Chondrocyte (in vitro differentiated cells): ENCODE measurements at places on chromosomes 4 and X. TPM values are rescaled to one million over a fixed set of nuclear protein-coding genes. Genes with fewer than 3 reads are reported as not detected.

Gene TLR2
- 1.0 to 1.9 TPM (median 1.7 TPM) in 3 replicates for total RNA-seq

Gene CT45A7
- not detected in 3 replicates for total RNA-seq

Gene TAF7L
- 0.21 to 0.39 TPM (median 0.30 TPM) in 3 replicates for total RNA-seq

Gene SPIN4
- total RNA-seq = 3.4 to 7.0 TPM (median 3.8 TPM) in 3 replicates

Gene DHRSX
- total RNA-seq = 30.1 to 35.2 TPM (median 35.0 TPM) in 3 replicates

Gene IBSP
- 0.90 to 0.95 TPM in 2 of 3 replicates, not detected in the other for total RNA-seq

Gene UBE2K
- 73.7 to 87.5 TPM (median 84.4 TPM) in 3 replicates for total RNA-seq

Gene CCSER1
- total RNA-seq = 0.24 TPM in 1 of 3 replicates, not detected in the others

DNA sequence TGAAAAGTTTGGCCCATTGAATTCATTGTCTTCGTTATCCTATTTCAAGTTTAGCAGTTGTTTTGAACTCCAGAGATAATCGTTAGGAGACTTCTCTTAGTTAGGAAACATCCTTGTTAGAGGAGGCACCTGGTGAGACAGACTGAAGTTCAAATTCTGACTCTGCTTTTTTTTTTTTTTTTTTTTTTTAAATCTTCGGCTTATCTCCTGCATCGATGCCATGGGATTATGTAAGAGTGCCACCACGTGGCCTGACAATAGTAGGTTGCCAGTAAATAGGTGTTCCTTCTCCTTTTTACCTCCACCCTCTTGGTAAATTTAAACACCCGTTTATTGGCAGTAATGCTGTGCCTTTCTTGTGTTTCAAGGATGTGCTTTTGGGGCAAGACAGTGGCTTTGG lies 149.3 kb downstream of the SOWAHB start:
- no peaks in the 10 kb centered on the region for H3K27me3 ChIP-seq
- H3K4me1 ChIP-seq = peaks cover 79% of the 10 kb centered on the region
- no peak for DNase-seq
- peak overlapping the region; percentile 10 for H3K27ac ChIP-seq
- H3K4me3 ChIP-seq = no peak overlapping the region

- H3K4me3 ChIP-seq = no peak overlapping the region
- H3K4me1 ChIP-seq = no peaks in the 10 kb centered on the region
- no peak for DNase-seq
- peaks cover 4% of the 10 kb centered on the region for H3K36me3 ChIP-seq
Observed at GRCh38 chr4:80060804-80061203, 12.2 kb downstream of the ANTXR2 start.

- no peak overlapping the region for H3K4me3 ChIP-seq
- no peak overlapping the region for H3K27ac ChIP-seq
- no peaks in the 10 kb centered on the region for H3K27me3 ChIP-seq
- H3K36me3 ChIP-seq = peaks cover 8% of the 10 kb centered on the region
- no peak for DNase-seq
Observed at GRCh38 chr4:168308912-168309311, 9.6 kb downstream of the DDX60 start.

GRCh38 chrX:112941209-112941837 lies 100.7 kb upstream of the AMOT start:
- H3K36me3 ChIP-seq = no peaks in the 10 kb centered on the region
- no peak overlapping the region for H3K4me3 ChIP-seq
- no peaks in the 10 kb centered on the region for H3K4me1 ChIP-seq
- no peak overlapping the region for H3K27ac ChIP-seq
- peaks cover 22% of the 10 kb centered on the region for H3K27me3 ChIP-seq

- no peak for DNase-seq
- peaks cover 62% of the 10 kb centered on the region for H3K27me3 ChIP-seq
- no peak overlapping the region for H3K27ac ChIP-seq
- H3K36me3 ChIP-seq = no peaks in the 10 kb centered on the region
- no peak overlapping the region for H3K4me3 ChIP-seq
Observed at GRCh38 chrX:112083624-112084326, 1.2 kb upstream of the TRPC5 start.

GRCh38 chr4:153000076-153000420 lies 63.9 kb downstream of the FHDC1 start:
- no peak for DNase-seq
- H3K36me3 ChIP-seq = no peaks in the 10 kb centered on the region
- H3K27ac ChIP-seq = no peak overlapping the region
- H3K4me1 ChIP-seq = peaks cover 17% of the 10 kb centered on the region
- H3K27me3 ChIP-seq = peaks cover 4% of the 10 kb centered on the region

GRCh38 chr4:150297861-150298474 lies 219.7 kb downstream of the DCLK2 start:
- no peak overlapping the region for H3K27ac ChIP-seq
- no peak for DNase-seq
- H3K4me1 ChIP-seq = peaks cover 9% of the 10 kb centered on the region
- H3K27me3 ChIP-seq = no peaks in the 10 kb centered on the region
- no peak overlapping the region for H3K4me3 ChIP-seq

DNA sequence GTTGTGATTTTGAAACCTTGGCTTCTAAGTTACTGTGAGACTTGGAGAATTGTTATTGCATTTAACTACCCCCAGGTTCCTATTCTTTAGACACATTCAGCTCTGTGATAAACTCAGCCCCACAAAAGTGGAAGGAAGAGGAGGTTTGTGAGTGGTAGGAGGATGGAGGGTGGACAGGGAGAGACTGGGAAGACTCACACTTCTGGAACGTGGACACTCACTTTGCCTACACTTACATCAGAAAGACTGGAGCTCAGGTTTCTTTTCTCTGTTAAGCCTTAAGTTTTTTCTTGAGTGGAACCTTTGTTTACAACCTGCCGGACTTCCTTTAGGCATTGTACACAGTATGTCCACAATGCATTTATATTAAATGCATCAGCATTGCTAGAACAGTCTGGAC lies 99.0 kb downstream of the AREG start:
- peaks cover 6% of the 10 kb centered on the region for H3K4me1 ChIP-seq
- H3K36me3 ChIP-seq = no peaks in the 10 kb centered on the region
- no peak overlapping the region for H3K4me3 ChIP-seq
- peaks cover 8% of the 10 kb centered on the region for H3K27me3 ChIP-seq
- no peak overlapping the region for H3K27ac ChIP-seq

DNA sequence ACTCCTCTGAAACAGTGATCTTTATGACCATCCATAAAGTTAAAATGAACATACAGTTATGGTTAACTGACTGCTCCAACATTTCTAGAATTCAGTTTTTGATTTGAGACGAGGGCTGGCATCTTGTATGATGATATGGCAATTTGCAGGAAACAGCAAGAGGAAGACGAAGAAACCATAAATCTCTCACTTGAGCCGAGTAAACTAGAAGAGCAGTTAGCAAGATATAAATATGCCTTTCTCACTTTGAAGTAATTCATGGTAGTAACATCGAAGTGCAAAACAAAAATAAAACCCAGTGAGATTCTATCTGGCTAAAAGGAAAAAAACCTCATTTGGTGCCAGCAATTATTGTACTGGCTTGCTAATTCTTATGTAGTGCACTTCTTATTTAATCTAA lies 139.0 kb upstream of the SPRY1 start:
- H3K27ac ChIP-seq = no peak overlapping the region
- no peaks in the 10 kb centered on the region for H3K27me3 ChIP-seq
- H3K36me3 ChIP-seq = no peaks in the 10 kb centered on the region

DNA sequence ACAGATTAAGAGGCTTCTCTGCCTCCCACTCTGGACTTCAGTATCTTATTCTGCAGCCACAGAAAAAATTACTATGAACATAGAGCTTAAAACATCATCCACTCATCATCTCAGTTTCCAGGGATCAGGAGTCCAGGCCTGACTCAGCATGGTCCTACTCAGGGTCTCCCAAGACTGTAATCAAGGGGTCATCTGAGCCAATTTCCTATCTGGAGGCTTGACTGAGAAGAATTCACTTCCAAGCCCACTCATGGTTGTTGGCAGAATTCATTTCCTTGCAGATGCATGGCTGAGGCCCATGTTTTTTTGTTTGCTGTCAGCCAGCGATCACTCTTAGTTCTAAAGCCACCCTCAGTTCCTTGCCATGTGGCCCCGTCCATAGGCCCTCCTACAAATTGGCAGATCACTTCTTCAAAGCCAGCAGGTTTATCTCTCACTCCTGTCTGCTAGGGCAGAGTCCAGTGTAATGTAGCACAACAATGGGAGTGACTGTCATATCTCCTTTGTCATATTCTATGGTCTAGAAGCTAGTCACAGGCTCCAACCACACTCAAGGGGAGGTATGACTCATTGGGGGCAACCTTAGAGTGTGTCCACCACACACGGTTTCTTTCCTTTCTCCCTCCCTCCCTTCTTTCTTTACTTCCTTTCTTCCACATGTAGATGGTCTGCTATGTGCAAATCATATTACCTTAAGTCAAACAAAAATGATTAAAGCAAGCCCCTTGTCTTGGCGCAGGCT lies 251.6 kb downstream of the QDPR start:
- no peak overlapping the region for H3K4me3 ChIP-seq
- no peak overlapping the region for H3K27ac ChIP-seq
- H3K4me1 ChIP-seq = no peaks in the 10 kb centered on the region
- no peaks in the 10 kb centered on the region for H3K36me3 ChIP-seq
- DNase-seq = no peak

DNA sequence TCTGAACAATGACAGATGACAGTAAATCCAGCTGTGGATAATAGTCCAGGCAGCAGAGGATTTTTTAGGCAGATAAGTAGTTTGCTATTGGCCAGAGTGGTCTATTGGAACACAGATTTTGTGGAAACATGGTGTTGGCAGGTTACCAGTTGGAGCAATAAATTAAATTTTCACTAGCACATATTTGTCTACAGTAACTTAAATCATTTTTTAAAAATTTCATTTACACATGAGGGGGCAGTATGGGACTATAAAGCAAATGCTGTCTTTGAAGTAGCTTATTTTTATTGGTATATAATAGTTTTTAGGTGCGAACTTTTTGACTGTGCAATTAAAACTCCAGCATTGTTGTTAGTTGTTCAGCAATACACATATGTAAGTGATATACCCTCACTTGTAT lies 289.8 kb downstream of the ARHGAP10 start:
- H3K4me3 ChIP-seq = no peak overlapping the region
- no peak for DNase-seq
- no peaks in the 10 kb centered on the region for H3K27me3 ChIP-seq
- no peak overlapping the region for H3K27ac ChIP-seq

GRCh38 chrX:31337332-31337731 lies 265.5 kb upstream of the FTHL17 start:
- H3K27me3 ChIP-seq = no peaks in the 10 kb centered on the region
- peak overlapping the region; percentile 20 for H3K27ac ChIP-seq
- peaks cover 2% of the 10 kb centered on the region for H3K36me3 ChIP-seq

DNA sequence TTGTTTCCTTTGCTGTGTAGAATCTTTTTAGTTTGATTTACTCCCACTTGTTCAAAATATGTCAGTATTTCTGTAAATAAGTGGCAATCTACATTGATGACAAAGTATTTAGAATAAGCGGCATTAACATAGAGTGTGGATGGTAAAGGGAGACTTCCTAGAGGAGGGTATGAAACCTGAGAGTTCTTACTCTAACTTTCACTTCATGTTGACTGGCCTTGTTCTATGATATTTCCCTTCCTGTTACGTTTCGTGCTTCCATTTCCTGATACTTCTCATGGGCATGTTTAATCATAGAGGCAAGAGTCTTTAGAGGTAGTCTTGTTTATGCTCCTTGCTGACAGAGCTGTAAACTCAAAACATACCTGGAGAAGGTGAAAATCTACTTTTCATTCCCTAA lies 408.9 kb downstream of the GLUD2 start:
- no peak overlapping the region for H3K4me3 ChIP-seq
- no peak overlapping the region for H3K27ac ChIP-seq
- no peaks in the 10 kb centered on the region for H3K4me1 ChIP-seq
- no peak for DNase-seq
- no peaks in the 10 kb centered on the region for H3K36me3 ChIP-seq

GRCh38 chr4:176001151-176002006 lies 64.3 kb upstream of the WDR17 start:
- H3K36me3 ChIP-seq = no peaks in the 10 kb centered on the region
- peaks cover 61% of the 10 kb centered on the region for H3K27me3 ChIP-seq
- H3K4me1 ChIP-seq = peaks cover 17% of the 10 kb centered on the region
- no peak for DNase-seq
- H3K27ac ChIP-seq = no peak overlapping the region

- no peak for DNase-seq
- peaks cover 2% of the 10 kb centered on the region for H3K36me3 ChIP-seq
- no peak overlapping the region for H3K4me3 ChIP-seq
- H3K27me3 ChIP-seq = peaks cover 10% of the 10 kb centered on the region
Observed at GRCh38 chrX:132004728-132005127, 18.4 kb upstream of the STK26 start.

DNA sequence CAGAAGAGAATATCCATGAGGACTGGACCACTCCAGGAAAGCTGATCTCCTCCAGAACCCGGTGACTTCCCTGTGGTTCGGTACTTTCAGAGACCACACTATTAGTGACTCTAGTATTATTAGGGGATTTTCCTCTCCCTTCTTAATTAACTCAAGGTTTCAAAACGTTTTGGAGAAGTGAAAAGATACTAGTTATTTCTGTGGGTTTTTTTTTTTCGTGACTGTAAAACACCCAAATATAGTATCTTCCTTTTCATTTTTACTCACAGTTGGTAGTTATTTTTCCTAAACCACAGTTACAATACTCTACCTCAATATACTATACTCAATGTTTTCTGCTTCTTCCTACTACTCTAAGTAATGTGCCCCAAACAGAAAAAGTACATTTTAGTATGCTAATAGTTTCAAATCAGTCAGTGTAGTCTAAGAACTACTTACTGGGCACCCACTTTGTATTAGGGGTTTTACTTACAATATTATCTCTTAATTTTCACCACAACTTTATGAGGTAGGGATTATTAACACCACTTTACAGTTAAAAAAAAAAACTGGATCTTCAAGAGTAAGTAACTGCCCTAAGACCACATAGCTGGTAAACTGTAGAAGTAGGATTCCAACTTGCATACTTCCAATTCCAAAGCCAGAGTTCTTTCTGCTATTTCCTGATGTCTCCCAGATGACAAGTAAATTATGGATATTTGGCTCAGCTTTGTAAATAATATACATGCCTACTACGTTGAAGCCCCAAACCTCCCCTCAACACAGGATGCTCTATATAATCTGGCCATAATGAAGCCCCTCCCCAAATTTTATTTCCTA lies 45.0 kb downstream of the SLC9A7 start:
- no peak for DNase-seq
- peaks cover 5% of the 10 kb centered on the region for H3K4me1 ChIP-seq
- H3K27me3 ChIP-seq = no peaks in the 10 kb centered on the region
- peaks cover 3% of the 10 kb centered on the region for H3K36me3 ChIP-seq
- H3K4me3 ChIP-seq = no peak overlapping the region

DNA sequence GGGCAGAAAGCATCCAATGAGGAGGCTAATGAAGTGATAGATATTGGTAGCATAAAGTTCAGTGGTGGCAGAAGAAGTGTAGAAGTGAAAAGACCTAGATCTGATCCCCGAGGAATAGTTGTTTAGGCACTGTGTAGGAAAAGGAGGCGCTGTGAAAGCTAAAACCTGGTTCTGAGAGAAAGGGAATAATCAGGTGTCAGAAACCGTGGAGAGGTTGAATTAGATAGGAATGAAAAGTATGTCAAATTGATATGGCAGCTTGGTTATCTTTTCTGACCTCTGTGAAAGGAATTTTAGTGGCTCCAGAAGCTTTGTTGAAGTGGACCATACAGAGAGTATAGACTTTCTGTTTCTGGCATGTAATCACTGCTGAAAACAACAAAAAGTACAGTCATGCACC lies 30.8 kb upstream of the CCDC160 start:
- peaks cover 4% of the 10 kb centered on the region for H3K36me3 ChIP-seq
- no peak overlapping the region for H3K4me3 ChIP-seq
- no peaks in the 10 kb centered on the region for H3K27me3 ChIP-seq
- no peak for DNase-seq

GRCh38 chrX:39850630-39851152 lies 247.1 kb downstream of the BCOR start:
- no peaks in the 10 kb centered on the region for H3K36me3 ChIP-seq
- H3K27me3 ChIP-seq = no peaks in the 10 kb centered on the region
- peaks cover 16% of the 10 kb centered on the region for H3K4me1 ChIP-seq
- DNase-seq = no peak
- no peak overlapping the region for H3K4me3 ChIP-seq
- H3K27ac ChIP-seq = no peak overlapping the region
